ENCODE measurements at places on chromosomes 1 and 21.

- no peak for DNase-seq
Measured at GRCh38 chr21:45548711-45549491, 6.7 kb upstream of the SLC19A1 start.

DNA sequence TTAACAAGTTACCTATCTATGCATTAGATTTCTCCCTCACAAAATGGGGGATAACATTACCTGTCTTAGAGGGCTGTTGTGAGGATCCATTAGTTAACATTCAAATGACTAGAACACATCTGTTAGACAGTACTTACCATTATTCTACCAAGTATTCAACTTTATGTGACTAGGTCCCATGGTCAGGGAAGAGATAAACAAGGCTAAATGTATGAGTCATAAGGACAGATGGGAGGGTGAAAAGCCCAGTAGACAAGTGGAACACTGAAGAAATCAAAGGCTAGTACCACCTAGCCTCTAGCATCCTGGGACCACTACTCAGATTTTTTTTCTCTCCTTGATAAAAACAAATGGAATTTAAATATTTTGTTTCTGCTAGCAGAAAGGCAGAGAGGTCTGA is 9.0 kb upstream of the VHLL start:
- DNase-seq = no peak

DNA sequence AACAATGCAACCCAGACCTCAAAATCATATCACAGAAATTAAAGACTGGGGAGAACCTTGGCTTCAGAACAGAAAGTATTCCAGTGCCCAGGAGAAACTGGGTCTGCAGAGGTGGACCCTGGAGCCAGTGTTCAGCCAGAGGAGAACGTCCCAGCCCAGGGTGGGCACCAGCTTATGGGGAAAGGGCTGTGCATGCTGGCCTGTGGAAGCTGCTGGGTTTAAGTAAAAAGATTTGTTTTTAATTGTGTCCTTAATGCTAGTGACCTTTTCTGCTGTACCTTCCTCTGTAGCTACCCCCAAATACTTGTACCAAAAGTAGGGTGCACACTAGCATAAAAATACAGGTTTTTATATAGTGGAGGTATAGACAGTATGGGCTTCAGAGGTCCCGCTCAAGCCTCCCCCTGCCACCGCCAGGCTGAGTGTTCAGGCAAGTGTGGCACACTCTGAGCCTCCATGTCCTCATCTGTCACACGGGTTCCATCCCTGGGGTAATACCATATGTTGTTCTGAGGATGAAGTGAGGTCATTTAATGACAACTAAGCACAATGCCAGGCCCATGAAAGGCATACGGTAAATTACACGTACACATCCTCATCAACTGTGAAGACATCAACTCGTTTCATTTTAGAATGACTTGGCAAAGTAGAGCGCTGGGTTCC is 47.0 kb downstream of the SLC37A1 start:
- no peak for DNase-seq

GRCh38 chr1:167802235-167802634 is 80.5 kb downstream of the MPZL1 start:
- no peak for DNase-seq

GRCh38 chr1:176638713-176639526 is 175.9 kb downstream of the PAPPA2 start:
- DNase-seq = no peak

GRCh38 chr1:95778217-95778616 is 544.2 kb downstream of the RWDD3 start:
- no peak for DNase-seq

DNA sequence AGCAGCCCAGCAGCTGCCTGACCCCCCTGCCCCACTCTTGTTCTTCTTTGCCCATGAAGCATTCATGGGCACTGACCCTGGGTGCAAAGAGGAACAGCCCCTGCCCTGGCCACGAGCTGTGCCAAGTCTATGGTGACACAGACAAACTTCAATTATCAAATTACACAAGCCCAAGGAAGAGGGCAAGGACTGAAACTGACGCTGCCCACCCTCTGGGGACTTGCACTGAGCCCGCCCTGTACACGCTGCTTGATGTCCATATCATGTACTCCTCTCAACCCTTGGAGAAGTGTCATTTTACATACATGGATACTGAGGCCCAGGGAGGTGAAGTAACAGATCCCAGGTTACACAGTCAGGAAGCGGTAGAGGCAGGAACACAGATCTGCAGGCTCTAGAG is 32.1 kb downstream of the NKAIN1 start:
- DNase-seq = no peak

GRCh38 chr1:161840363-161840762 is 74.2 kb downstream of the ATF6 start:
- DNase-seq = no peak

- DNase-seq = no peak
Measured at GRCh38 chr1:20586953-20587660, 1.8 kb upstream of the CDA start.

DNA sequence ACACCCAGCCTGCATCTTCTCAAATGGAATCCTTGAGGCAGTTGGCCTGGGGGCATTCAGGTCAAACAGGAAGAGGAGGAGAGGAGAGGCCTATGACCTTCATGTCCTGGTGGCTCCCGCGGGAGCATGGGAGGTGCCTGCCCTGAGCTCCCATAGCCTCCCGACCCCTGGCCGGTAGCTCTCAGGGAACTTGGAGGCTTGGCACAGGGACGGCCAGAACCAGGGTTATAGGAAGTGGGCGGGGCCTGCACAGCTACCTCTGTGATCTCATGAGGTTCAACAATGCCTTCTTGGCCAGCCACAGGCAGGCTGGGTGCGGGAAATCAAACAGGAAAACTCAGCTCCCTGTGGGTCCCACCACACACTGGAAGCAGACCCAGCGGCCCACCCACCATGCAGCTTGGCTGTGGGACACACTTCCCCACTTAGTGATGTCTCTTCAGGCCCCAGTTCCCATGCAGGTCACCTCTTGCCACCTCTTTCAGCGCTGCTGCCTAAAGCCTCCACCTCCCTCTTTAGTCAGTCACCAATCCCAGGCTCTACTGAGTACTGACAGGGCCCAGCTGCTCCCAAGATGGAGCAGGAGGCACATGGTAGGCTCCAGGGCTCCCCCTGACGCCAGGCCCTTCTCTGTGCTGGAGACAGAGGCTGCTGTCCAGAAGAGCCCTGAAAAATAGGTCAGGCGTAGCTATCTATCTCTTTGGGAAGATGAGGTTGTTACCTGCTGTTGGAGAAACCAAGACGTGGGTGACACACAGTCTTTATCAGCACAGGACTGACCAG is at the start of gene SLFNL1:
Gene SLFNL1, minus strand, starts transcription at position 200 of the 783 bp plus-strand sequence. CDS start 1,065 bp downstream, outside the sequence.
- DNase-seq = no peak

DNA sequence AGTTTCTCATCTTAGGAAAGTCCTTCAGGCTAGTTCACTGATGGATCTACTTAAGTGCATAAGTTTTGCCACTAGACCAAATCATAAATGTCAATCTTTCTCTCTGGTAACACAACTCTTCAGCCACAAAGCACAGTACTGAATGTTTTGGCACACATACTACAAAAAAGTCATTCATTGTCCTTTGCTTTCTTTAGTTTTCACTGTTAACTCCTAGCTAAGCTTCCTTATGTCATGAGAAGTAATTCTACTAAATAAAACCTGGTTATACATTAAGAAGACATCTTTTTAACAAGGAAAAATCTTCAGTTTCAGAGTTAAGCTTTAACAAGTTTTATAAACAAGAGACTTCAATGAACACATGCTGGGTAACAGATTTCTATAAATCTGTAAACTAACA is 379.2 kb upstream of the NFIA start:
- no peak for DNase-seq

GRCh38 chr21:45256912-45257672 is 30.6 kb downstream of the POFUT2 start:
- no peak for DNase-seq

- DNase-seq = no peak
Measured at GRCh38 chr1:205589618-205590456, 42.0 kb downstream of the ELK4 start.

DNA sequence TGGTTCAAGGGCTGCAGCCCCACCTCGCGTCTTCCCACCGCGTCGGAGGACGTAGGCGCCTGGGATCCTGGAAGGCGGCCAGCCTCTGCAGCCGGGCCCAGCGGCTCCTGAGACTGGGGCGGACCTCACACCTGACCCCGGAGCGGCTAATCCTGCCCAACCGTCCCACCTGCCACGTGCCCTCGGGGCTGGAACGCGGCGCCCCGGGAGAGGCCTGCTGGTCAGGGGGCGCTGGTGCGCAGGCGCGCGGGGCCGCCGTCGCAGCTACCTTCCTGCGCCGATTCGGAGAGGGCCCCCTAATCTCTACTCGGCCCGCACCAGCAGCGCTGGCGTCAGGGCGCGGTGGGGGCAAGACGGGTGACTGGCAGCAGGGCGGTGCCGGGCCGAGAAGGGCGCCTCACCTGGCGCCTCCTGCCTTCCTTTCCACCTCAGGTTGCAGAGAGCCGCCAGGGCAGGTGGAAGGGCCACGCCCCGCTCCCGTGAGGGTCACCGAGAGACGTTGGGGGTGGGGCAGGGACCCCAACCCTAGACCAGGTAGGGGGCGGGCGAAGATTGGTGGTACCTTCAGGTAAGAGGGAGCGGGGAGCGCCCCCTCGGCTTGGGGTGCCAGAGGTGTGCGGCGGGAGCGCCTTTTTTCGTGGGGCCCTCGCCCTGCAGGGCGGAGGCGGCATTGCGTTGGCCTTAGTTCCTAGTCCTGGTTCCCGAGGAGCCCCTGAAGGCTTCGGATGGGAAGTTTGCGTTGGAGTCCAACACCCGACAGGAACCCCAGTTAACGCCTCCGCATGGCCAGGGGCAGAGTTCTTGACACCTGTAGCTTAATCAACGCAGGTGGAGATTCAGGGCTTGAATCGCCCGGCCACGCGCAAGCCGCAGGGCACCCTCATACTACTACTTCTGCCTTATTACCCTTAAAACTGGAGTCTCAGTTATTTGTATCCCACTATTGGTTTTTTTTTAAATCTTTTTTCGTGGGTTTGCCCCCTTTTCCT is at the start of gene TDRD5:
Gene TDRD5, plus strand, starts transcription at position 241 of the 989 bp plus-strand sequence. CDS start 784 bp downstream, outside the sequence.
- DNase-seq = no peak

GRCh38 chr1:235940285-235940684 is 73.6 kb upstream of the LYST start:
- DNase-seq = no peak

DNA sequence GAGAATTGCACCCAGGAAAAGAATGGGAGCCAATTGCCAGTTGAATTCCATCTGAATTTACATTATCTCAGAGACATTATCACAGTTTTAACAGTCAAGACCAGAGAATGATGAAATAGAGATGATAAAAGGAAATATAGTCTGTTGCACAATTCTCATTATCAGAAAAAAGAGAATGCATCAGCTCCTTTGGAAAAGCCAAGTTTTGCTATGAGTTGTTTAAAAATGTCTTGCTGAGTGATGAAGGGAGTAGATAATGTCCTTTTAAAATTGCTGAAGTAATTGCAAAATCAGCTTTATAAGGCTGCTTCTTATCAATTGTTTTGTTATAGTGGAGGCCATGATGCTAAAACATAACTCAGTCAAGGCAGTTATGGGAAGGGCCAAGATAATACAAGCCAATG is 37.9 kb upstream of the EEIG2 start:
- no peak for DNase-seq

GRCh38 chr21:38813547-38813946 is 7.8 kb downstream of the ETS2 start:
- DNase-seq = no peak

GRCh38 chr1:225897595-225898514 is 8.9 kb upstream of the LEFTY1 start:
- no peak for DNase-seq

GRCh38 chr21:39072468-39072867 is 110.8 kb downstream of the PSMG1 start:
- no peak for DNase-seq
